ENCODE measurements at places on chromosomes 4 and X.

DNA sequence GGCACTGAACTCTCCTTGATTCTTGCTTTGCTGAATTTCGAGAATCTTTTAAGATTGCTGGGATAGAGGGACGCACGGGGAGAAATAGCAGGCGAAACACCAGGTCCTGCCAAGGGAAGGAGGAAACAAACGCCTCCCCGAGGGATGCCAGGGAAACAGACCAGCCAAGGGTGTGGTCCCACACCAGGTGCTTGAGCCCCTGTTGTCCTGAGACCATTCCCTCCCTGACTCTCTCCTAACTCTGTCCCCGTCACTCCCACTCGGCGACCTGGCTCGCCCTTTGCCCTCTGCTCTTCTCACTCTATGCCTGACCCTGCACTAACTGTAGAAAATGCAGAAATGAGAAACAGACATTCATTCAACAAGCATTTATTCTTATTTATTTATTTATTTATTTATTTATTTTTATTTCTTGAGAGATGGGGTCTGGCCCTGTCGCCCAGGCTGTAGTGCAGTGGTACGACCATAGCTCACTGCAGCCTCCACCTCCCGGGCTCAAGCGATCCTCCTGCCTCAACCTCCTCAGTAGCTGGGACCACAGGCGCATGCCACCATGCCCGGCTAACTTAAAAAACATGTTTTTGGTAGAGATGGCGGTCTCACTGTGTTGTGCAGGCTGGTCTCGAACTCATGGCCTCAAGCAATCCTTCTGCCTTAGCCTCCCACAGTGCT, 16.2 kb downstream of the CTAG1B start:
- DNase-seq = no peak

- peak; percentile 23 for DNase-seq
Measured at GRCh38 chr4:14254252-14254651, 626.7 kb upstream of the BOD1L1 start.

DNA sequence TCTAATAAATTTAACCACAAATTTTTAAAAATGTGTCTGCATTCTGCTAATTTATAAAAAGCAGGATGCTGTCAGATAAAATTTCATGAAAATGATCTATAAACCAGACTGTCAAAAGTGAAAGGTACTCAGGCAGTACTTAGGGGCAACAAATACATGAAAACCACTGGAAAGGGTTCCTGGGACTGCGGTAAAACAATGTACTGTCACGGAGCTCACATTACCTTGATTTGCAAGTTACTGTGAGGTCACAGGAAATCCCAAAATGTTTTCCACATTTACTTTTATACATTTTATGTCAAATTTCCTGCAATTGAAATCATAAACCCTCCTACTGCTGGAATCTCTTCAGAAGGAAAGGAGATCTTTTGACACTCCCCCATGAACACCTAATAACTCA, 45.3 kb downstream of the SHISA3 start:
- DNase-seq = no peak

GRCh38 chrX:105189093-105189492, 31.4 kb downstream of the TEX13A start:
- DNase-seq = no peak

GRCh38 chrX:119648421-119648775, 42.2 kb upstream of the NKRF start:
- no peak for DNase-seq
